GM13976 (cell line): ENCODE measurements at places on chromosomes 7 and 10.

- no peak for DNase-seq
These were observed 20.0 kb downstream of the SORCS1 start for GRCh38 chr10:107144490-107144889.

GRCh38 chr10:7195118-7195517 lies 215.7 kb downstream of the SFMBT2 start:
- DNase-seq, result no peak

DNA sequence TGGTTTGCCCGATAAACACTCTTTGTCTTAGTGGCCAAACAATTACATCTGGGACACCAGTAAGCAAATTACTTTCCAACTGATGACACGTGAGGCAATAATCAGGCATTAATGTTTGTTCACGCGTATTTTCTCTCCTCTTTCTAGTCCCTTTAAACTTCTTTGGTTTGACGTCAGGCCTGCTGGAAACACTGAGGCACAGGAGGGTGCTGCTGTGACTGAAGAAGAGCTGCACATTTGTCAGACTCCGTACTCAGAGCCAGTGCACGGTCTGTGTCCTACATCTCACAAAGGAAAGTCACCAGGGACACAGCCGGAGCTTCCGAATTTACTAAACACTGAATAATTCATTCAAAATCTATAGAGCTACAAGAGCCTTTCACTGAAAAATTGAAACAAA lies 57.6 kb upstream of the ANAPC16 start:
- no peak for DNase-seq

GRCh38 chr10:88858491-88858890 lies 6.8 kb upstream of the ANKRD22 start:
- no peak for DNase-seq

DNA sequence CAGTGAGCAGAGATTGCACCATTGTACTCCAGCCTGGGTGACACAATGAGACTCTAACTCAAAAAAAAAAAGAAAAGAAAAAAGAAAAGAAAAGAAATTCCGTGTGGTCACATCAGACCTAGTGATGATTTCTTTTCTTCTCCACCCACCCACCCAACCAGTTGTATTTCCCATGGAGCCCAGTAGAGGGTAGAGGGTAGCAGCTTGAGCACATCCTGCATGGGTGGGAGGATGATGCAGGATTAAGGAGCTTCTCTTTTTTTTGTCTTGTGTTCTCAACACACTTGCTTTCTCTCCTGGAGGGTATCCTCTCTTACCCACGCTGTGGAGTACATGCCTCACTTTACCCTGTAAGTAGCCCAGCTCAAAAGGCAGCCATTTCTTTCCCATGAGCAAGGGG lies 118.6 kb upstream of the CARD11 start:
- DNase-seq, result no peak

DNA sequence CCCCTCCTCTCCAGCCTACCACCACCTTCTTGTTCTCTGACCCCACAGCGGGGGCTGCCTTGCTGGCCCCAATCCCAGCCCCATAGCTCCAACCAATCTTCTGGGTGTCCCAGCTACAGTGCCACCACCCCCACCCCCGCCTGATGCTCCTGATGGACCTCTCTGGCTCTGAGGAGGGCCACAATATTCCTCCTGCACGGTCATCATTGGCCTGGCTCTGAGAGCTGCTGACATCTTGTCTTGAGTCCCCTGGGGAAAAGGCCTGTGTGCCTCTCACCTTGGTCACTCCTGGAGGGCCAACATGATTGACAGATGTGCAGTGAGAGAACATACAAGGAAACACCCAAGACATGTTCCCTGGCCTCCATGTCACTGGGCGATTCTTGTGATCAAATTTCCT lies 7.6 kb downstream of the GDF2 start:
- DNase-seq, result no peak

- no peak for DNase-seq
These were observed 20.6 kb upstream of the ARHGAP12 start for GRCh38 chr10:31949266-31949665.

DNA sequence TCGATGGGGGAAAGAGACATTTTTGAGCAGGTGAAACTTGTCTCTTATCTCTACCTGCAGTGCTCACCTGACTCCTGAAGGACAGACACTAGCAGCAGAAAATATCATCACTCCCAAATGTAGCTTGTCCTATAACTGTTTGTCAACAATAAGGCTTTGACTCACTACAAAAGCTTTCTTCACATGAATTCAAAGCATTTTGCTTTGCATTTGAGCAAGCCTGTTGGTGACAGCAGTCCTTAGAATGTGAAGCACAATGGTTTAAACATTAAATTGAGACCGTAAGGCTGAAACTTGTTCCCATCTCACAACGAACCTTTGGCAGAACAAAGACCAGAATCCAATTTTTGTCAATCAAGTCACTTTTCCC lies 30.6 kb upstream of the ZNRF2 start:
- no peak for DNase-seq

- no peak for DNase-seq
These were observed 55.1 kb upstream of the KDM7A start for GRCh38 chr7:140231771-140232491.

DNA sequence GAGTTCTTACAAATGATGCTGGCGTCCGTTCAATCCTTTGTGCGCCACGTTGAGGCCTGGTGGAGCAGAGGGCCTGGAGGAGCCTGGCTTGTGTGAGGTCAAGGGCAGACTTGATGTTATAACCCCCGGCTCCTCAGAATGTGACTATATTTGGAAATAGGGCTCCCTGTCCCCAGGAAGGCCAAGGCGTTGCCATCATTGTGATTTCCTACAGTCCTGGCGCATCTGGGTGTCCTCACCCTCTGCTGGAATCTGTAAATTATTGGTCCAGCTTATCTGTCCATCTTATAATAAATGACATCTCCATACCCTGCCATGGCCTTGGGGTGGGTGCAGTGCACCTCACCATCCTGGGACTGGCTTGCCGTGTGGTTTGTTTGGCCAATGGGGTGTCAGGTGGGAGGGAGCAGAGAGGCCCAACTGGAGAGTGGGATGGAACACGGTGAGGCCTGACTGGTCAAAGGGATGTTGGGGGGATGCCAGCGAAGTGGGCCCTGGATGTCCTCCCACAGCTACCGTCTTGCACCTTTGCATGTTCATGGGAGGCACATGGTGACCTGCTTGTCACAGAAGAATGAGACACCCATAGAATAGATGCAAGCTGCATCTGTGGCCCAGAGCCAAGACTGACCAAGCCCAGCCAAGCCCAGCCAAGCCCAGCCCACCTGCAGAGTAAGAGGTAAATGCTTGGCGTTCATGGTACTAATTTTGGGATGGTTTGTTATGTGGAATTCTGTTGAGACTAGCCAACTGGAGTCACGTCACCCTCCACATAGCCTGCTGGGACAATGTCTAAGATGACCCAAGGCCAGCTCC lies 11.1 kb upstream of the LRRC27 start:
- DNase-seq, result no peak

DNA sequence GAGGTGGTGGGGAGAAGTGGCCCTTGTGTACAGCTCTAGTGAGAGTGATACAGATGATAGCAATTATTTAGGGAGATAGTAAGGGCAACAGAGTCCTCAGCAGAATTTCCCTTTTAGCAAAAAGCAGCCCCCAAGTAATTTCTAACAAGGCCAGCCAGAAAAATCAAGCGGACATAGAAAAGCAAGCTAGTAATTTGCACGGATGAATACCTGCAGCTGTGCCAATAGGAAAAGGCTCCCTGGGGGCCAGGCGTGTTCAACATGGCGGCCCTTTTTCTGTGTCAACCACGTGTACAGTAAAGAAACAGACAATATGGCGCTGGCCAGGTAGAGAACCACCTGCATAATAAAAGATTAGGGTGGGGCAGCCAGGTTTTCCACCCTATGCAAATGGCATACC lies 7.4 kb downstream of the MCM10 start:
- DNase-seq, result no peak

DNA sequence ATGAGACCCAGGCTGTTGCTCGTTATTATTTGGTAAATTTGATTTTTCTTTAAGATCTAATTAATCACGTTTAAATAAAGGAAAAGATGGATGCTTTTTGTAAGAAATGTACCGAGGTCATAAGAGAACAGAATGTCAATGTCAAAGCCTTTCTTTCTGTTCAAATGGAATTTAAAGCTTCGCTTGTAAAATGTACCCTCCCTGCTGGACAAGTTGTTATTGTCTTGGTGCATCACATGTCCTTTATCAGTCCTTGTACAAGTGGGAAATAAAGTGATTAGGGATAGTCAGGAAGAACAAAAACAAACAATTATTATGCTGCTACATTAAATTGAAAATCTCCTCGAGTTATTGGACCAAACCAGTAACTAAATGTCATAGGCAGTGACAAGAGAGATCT lies 363.2 kb downstream of the PHTF2 start:
- no peak for DNase-seq

DNA sequence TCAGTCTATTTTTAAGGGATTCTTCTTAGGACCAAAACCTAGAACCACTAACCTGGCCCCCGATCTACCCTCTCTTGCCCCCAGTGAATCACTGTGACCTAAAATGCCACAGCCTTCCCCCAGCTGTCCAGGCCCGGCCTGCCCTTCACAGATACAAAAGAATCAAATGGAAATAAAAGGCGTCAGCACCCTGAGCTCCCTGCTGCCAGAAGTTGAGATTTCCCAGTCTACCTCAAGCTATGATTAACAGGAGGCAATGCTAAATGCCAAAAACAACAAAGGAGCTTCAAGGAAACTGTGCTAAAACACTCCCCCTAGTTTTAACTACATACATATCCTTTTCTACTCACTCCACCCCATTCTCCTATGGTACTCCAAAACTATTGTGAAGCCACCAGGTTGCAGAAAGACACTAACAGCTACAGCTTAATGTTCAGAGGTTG lies 67.8 kb downstream of the GSAP start:
- DNase-seq, result no peak

DNA sequence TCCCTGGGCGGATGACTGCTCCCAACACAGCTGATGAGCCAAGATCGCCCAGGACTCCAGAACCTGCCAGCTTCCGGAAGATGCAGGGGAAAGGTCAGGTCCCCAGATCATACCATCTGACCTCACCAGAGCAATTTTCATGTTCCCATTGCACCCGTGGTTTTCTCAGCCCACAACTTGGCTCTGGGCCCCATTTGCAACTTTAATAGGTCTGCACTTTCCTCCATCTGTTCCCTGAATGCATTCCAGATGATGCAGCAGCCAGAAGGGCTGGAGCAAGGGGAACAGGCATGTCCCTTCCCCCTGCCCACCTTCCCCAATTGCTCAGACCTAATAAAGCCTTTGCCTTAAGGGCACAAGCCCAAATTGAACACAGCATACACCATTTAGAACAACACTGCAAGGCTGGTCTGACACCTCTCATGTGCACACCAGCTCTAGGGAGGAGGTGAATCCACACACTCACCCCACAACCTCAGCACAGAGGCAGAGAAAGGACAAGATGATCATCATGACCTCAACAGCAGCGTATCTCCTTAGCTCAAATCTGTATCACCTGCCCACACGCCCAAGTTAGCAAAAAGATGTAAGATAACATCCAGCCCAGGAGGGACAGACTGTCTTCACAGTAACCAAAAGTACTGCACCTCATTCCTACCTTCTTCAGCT lies 87.5 kb downstream of the PLXNA4 start:
- no peak for DNase-seq

GRCh38 chr7:53446170-53446569 lies 410.7 kb downstream of the POM121L12 start:
- no peak for DNase-seq

DNA sequence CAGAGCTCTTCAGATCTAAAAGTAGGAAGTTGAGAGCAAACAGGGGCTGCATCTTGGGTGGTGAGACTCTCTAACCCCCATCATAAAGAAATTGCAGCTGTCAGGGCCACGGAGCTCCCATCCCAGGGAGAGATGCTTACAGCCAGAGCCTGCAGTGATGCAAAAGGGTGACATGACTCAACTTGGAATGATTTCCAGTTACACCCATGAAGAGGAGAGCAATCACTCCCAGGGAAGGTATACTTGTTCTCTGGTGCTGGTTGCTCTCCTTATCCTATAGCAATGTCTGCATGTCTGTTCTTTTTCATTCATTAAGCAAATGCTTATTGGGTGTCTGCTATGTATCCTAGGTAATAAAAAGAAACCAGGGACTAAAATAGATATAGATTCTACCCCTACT lies 228.0 kb downstream of the RAB11FIP2 start:
- DNase-seq, result no peak

GRCh38 chr7:15816835-15817426 lies 130.4 kb upstream of the MEOX2 start:
- DNase-seq, result no peak

DNA sequence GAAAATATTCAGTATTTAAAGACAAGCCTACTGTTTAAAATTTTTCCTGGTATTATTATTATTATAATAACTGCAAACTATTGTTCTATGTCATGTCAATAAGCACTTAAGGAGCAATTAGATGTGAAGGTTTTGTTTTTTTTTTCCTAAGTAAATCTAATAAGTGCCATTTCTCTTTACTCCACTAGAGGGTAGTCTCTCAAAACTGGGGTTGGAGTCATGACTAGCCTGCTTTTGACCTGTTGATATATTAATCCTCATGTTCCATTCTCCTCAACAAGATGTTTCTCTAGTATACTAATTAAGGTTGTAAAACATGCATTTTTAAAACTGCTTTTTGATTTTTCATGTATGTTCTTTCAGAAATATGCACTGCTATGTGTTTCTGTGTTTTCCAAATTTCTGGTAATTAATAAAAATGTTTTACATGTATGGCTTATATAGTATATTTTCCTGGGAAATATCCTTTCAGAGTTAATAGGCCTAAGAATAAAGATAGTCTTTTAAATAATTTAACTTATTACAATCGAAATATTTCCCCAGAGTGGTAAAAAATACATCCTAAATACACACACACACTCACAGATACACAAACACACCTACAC lies 1.0 kb upstream of the LRRN3 start:
- DNase-seq, result no peak

DNA sequence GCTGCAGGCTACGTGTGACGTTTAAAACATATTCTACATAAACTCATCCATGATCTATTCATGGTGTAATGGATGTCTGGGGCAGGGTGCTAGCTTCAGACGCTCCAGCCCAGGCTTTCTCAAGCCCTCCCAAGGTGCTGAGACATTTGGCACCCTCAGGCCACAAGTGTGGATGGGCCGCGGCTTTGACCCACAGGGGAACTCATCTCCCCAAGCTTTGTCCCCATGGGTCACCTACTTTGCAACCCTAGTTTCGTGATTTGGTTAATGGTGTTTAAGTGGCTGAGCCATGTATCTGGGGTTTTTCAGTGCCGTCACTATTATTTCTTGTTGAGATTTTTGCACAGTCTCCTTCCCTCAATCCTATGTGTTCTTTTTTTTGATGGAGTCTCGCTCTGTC lies 66.0 kb downstream of the GRK5 start:
- no peak for DNase-seq

GRCh38 chr7:66281678-66282590 lies 76.8 kb downstream of the TPST1 start:
- DNase-seq, result no peak

DNA sequence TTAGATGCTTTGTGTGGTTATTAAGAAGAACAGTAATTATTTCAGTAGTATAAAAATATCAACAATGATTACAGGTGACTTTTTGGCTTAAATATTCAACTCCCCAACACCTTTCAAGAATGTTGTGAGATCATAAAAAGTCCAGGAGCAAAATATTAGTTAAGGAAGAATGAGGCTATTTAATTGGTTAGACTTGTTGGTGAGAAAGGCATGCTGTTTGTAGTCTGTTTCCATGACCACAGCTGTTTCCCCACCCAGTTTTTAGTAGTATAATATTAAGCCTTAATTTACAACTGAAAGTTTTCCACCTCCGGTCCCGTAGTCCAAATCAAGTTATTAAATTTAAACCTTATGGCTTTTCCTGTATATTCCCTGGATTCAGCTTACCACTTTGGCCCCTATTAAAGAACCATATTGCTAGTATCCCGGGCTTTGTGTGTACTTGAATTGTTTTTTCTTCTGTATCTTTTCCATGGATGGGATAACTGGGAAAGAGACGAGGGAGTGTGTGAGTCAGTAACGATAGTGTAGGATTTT lies 133.3 kb downstream of the CELF2 start:
- no peak for DNase-seq
